Fibroblast of lung (primary cell): ENCODE measurements at places on chromosomes 12 and 14. TPM values are rescaled to one million over a fixed set of nuclear protein-coding genes. Genes with fewer than 3 reads are reported as not detected.

Gene ZNF385A
- polyA plus RNA-seq, result 0.64 and 0.69 TPM in 2 replicates

Gene OR4E1
- polyA plus RNA-seq, result not detected in 2 replicates

Gene DPF3
- 7.6 and 11.1 TPM in 2 replicates for polyA plus RNA-seq

Gene DCP1B
- polyA plus RNA-seq, result 19.4 and 24.0 TPM in 2 replicates

Gene HOXC4
- 0.17 and 0.98 TPM in 2 replicates for polyA plus RNA-seq

Gene DHRS4
- 28.9 and 30.5 TPM in 2 replicates for polyA plus RNA-seq

Gene TAS2R7
- polyA plus RNA-seq, result not detected in 2 replicates

Gene ELK3
- polyA plus RNA-seq, result 27.9 and 41.7 TPM in 2 replicates

Gene STON2
- polyA plus RNA-seq, result 1.5 and 4.6 TPM in 2 replicates

DNA sequence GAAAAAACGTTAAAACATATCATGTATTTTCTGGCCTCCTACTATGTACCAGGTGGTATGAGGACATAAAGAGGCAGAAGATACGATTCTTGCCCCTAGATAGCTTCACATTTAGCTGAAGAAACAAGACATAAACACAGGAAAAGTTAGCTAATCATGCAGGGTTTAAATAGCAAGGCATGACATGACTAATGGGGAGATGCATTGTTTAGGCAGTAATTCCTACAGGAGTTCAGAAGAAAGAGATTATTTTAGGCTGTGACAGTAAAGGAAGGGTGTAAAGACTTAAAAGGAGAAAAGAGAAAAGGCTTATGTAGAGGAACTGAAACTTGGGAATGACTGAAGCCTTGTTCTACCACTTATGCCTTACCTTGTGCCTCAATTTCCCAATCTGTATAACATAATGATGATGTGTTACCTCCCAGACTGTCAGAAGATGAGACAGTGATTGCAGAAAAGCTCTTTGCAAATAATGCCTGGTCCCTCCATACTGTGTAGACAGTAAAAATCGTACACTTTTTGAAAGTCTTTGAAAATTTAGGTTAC lies 44.4 kb downstream of the PRKCH start:
- DNase-seq, result no peak

- peak; percentile 89 for DNase-seq
Observed at GRCh38 chr14:38404100-38404541, 148.2 kb upstream of the CLEC14A start.

DNA sequence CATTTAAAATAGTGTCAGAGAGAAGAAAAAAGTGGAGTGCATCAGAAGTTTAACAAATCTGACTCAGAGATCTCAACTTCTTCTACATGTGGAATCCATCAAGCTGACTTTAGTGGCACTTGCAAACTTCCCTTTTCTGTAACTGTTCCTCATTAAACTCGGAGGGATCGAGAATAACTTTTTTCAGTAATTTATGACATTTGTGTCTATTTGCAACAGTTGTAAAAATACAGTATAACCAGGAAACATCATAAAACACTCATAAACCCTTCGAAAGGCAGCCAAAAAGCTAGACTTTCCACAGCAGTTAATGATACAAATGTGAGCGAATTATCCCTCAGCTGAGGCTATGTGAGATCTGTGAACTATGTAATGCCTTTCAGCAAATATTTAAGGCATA lies 1936.8 kb upstream of the SEL1L start:
- DNase-seq, result peak; percentile 30

- no peak for DNase-seq
Observed at GRCh38 chr12:100656856-100657255, 83.4 kb downstream of the GAS2L3 start.

- peak; percentile 9 for DNase-seq
Observed at GRCh38 chr12:30973175-30973574, 46.6 kb downstream of the TSPAN11 start.

DNA sequence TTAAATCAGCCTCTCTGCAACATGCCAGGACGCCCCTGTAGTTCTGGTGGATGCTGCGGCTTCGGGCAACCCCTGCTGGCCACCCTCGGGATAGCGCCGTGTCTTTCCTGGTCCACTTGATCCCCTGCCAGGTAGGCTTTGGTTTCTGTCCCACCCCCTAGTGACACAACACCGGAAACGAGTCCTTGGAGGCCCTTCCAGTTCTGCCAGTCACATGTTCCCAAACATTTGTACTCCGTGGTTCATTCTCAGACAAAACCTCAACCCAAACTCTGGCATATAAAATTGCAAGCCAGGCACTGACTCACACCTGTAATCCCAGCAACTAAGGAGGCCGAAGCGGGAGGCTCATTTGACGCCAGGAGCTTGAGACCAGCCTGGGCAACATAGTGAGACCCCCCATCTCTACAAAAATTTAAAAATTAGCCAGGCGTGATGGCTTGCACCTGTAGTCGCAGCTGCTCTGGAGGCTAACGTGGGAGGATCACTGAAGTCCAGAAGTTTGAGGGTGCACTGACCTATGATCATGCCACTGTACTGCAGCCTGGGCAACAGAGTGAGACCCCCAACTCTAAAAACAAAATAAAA lies 37.0 kb downstream of the RASAL1 start:
- DNase-seq, result peak; percentile 70

DNA sequence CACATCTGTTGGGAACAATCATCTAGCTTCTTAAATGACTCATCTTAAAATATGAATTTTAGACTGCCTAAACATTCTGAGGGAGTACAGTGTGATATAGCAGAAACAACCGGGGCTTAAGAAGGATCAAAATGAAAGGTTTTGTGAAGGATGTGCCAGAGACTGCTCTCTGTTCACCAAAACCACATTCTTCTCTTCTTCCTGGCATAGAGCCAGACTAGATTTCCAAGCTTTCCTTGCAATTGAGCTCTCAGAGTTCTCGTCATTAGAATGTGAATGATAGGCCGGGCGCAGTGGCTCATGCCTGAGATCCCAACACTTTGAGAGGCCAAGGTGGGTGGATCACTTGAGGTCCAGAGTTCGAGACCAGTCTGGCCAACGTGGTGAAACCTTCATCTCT lies 94.5 kb downstream of the LRRIQ1 start:
- DNase-seq, result peak; percentile 13

GRCh38 chr12:49667325-49668090 lies 39.7 kb downstream of the FMNL3 start:
- DNase-seq, result peak; percentile 68

DNA sequence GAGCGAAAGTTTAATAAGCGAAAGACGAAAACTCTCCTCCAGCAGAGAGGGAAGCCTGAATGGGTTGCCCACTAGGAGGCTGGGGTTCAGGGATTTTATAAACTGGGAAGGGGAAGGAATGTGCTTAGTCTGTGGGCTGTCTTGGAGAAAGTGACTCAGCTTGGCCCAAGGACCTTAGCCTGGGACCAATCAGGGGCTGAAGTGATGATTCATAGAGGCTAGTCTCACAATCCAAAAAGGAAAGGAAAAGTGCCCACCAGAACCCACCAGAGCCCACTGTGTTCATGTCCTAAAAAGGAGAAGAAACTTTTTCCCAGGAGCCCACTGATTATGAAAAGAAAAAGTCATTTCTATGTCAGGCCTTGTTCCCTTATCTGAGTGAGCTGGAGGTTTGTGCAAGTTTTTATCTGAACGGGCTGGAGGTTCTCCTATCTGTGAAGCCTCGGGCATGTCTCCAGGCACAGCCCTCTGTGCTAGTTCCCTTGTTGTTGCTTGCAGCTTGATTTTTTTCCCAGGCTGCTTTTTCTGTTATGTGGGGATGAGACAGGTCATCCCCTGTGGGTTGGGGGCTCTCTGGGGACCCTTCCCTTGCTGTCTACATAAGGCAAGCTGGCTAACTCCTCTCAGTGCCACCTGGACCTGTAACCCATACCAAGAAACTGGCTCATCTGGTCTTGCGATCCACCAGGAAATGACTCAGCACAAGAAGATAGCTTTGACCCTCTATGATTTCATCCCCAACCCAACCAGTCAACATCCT lies 8.3 kb upstream of the GOLGA5 start:
- peak; percentile 92 for DNase-seq

DNA sequence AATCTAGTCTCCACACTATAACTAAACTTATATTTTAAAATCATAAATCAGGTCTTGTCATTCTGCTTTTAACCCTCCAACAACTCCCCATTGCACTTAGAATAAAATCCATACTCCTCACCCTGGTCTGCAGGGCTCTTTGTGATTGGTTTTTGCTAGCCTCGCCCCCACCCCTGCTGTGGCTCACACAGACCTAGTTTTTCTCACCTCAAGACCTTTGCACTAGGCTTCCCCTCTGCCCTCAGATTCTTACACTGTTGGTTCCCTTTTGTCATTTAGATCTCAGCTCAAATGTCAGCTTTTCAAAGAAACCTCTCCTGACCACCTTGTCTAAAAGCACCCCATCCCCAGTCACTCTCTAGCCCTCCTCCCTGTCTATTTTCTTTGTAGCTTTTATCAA lies 10.7 kb upstream of the LHX5 start:
- DNase-seq, result no peak

GRCh38 chr12:111685322-111685810 lies 390 bp downstream of the BRAP start:
- peak; percentile 6 for DNase-seq

DNA sequence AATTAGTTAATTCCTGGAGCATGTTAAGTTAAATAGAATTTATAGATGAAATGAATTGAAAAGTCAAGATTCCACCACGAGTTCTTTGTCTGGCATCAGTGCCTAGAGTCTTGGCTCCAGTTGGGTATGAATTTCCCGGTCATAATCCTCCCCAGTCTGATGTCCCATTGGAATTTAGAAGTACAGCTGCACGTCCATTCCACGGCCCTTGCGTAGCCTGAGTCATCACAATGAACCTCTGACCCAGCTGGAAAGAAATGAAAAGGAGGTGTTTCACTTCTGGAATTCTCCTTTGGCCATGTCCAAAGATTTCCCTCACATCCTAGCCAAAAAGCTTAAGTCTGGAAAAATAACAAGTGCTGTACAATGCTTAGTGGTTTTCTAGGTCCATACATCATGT lies 122.7 kb downstream of the KICS2 start:
- DNase-seq, result peak; percentile 91

- DNase-seq, result no peak
Observed at GRCh38 chr12:100632445-100632892, 59.0 kb downstream of the GAS2L3 start.

- no peak for DNase-seq
Observed at GRCh38 chr14:58707949-58708348, 70.2 kb downstream of the DACT1 start.

DNA sequence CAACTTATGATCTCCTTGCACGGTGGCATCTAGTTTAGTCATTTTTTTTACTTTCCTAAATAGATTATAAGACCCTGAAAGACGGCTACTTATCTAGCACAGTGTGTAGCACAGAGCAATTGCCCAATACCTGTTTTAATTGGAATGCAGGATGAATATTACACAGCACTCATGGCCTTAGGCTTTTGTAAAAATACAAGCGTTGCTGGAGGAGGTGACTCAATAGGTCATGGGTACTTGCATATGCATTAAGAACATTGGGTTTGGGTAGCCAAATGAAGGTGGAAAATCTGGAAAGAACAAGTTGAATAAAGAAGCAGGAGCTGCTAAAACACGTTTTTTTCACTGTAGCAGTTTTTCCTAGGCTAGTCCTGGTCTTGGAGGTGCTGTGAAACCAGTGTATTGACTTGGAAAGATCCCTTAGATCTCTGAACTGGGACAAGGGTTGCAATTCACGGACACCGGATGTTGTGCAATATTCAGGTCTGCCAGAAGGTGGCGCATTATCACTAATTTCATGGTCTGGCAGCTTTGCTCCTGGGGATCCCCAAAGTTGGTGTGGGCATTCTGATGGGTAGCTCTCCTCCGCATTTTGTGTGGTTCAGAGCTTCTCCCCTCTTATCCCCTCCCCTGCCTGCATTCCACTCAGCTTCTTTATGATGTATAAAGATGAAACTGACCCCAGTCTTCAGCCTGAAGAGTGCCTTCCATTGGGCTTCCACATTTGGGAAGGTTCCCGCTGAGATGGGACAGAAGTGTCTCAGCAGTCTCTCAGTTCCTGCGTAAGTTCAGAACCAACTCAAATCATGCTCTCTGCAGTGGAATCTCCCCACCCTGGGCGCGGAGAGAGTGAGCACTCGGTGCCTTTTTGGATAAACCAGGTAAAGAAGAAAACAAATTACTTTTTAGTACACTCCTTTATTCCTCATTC lies 278.3 kb downstream of the NRXN3 start:
- peak; percentile 1 for DNase-seq

- no peak for DNase-seq
Observed at GRCh38 chr14:84963518-84963917, 566.4 kb upstream of the FLRT2 start.

- no peak for DNase-seq
Observed at GRCh38 chr12:2325519-2325918, 272.7 kb downstream of the CACNA1C start.

DNA sequence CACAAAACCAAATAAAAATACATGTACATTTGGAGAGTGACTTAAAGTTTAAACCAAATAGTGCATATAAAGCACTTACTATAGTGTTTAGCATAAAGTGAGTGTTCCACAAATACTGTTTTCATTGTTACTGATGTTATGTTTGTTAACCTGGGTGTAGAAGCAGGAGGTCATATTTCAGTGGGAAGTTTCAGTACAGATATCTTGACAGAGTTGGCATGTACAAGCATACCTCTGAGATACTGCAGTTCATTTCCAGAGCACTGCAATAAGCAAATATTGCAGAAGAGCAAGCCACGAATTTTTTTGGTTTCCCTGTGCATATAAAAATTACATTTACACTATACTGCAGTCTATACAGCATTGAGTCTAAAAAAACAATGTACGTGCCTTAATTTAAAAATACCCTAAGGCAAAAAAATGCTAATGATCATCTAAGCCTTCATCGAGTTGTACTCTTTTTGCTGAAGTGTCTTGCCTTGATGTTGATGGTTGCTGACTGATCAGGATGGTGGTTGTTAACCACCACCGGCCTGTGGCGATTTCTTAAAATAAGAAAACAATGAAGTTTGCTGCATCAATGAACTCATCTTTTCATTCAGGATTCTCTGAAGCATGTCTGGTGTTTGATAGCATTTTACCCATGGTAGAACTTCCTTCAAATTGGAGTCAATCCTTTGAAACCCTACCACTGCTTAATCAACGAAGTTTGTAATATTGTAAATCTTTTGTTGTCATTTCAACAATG lies 361.1 kb upstream of the RPL10L start:
- DNase-seq, result no peak

- no peak for DNase-seq
Observed at GRCh38 chr12:76155157-76155670, 70.7 kb upstream of the NAP1L1 start.

DNA sequence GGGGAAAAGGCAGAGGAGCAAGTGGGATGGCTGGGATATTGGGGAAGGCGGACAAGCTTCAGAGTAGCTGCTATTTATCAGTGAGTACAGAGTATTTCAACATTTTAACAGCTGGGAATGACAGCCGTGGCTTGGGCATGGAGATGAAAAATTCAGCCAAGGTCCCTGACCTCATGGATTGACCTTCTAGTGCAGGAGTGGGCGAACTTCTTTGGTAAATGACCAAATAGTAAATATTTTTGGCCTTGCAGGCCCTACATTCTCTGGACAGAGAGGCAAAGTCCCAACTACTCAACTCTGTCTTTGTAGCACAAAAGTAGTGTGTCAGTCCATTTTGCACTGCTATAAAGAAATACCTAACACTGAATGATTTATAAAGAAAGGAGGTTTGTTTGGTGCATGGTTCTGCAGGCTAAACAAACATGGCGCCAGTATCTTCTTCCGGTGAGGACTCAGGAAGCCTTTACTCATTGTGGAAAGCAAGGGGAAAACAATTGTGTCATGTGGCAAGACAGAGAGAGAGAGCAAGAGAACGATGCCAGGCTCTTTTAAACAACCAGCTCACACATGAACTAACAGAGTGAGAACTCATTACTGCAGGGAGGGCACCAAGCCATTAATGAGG lies 33.6 kb downstream of the TMEM233 start:
- DNase-seq, result no peak
